ENCODE measurements at places on chromosomes 3 and 15.

- DNase-seq = no peak
Measured at GRCh38 chr15:89998141-89998661, 2.9 kb upstream of the ZNF710 start.

DNA sequence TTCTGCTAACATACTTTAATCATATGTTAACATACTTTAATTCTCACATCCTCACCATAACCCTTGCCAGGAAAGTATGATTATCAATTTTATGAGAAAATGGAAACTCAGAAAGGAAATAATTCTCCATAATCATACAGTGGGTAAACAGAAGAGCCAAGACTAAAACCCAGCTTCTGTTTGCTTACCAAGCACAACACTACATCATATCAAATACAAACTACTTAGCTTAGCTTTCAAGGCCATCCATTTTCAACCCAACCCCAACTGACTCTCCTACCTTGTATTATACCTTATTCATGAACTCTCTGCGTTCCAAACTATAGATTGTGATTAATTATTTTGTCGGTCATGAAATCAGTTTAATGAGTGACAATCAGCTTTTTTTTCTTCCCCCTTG lies 9.0 kb downstream of the ZNF148 start:
- no peak for DNase-seq

DNA sequence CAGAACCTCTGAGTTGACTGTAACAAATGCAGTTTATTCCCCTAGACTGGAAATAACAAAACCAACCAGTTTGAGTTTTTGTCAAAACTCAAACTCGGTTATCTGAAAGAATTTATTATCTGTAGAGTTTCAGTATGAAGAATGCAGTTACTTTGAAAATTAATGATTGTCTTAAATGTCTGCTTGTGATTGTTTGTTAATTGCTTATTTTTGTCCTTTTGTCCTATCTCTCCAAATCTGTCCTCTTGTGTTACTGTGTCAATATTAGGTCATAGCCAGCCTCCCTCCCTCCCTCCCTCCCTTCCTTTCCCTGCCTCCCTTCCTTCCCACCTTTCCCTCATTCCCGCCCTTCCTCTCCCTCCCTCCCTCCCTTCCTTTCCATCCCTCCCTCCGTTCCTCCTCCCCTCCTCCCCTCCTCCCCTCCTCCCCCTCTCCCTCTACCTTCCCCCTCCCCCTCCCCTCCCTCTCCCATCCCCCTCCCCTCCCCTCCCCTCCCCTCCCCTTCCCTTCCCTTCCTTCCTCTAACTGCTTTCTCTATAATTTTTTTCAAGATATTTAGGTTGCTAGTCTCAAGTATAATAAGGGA lies 153.5 kb downstream of the FNDC3B start:
- DNase-seq = no peak

GRCh38 chr15:89409184-89410038 lies 74.8 kb upstream of the POLG start:
- no peak for DNase-seq

DNA sequence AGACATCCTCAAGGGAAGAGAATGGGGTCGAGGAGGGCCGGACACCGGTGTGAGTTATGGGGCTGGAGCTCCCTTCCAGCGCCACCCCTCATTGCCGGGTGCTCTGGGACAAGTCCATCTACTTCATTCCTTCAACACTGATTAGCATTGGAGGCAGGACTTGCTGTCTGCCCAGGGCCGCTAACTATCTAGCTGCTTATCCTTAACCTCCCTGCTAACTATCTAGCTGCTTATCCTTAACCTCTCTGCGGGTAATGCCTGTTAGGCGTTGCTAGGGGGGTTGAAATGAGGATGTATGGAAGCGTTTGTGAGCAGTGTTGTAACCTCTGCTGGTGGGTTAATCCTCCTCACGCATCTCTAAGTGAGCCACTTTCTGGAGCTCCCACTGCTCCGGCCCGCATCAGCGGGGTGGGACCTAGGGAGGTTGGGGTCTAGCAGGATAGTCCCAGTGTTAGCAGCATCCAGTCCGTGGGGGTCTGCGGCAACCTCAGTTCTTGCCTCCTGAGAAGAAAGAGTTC lies 10.9 kb upstream of the CHAC1 start:
- DNase-seq = no peak
